ENCODE measurements at places on chromosomes 11 and 22.

DNA sequence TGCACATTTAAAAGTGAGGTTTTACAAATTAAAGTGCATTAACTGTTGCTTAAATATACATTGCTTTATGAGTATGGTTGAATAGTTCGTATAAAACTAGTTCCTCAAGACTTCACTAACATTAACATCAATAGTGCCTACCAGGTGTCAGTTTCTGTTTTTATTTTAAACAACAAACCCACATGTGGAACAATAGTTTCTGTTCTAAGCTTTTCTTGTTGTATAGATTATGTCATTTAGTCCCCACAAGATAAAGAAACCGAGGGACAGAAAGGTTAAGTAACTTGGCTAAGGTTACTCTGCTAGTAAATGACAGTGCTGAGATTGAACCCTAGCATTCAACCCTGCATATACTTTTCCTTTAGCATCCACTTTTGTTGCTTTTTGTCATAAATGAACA lies 41.4 kb upstream of the ST14 start:
- DNase-seq: no peak

DNA sequence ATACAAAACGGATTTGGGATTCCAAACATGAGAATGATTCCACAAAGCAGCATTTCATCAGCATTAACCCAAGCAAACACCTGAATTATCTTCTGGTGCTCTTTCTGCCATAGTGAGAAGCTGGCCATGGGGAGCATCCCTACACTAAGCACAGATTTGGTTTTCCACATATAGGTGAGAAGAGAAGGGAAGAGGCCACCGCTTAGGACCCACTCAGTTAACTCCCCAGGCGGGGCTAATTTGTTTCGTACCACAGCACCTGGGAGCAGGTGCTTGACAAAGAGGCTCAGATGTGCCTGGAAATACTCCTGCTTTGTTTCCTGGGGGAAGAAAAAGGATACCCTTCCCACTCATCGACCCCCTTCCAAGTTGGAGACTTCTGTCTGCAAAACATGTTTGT lies 64.2 kb downstream of the RAB30 start:
- DNase-seq: no peak

- no peak for DNase-seq
These were observed 32.0 kb downstream of the OR5A2 start for GRCh38 chr11:59394186-59394585.

- no peak for DNase-seq
These were observed 44.0 kb downstream of the SOX6 start for GRCh38 chr11:16312233-16312765.

GRCh38 chr22:28043266-28043665 lies 124.2 kb upstream of the PITPNB start:
- DNase-seq: no peak

GRCh38 chr11:67416416-67417335 lies 1.2 kb downstream of the CARNS1 start:
- DNase-seq: no peak

DNA sequence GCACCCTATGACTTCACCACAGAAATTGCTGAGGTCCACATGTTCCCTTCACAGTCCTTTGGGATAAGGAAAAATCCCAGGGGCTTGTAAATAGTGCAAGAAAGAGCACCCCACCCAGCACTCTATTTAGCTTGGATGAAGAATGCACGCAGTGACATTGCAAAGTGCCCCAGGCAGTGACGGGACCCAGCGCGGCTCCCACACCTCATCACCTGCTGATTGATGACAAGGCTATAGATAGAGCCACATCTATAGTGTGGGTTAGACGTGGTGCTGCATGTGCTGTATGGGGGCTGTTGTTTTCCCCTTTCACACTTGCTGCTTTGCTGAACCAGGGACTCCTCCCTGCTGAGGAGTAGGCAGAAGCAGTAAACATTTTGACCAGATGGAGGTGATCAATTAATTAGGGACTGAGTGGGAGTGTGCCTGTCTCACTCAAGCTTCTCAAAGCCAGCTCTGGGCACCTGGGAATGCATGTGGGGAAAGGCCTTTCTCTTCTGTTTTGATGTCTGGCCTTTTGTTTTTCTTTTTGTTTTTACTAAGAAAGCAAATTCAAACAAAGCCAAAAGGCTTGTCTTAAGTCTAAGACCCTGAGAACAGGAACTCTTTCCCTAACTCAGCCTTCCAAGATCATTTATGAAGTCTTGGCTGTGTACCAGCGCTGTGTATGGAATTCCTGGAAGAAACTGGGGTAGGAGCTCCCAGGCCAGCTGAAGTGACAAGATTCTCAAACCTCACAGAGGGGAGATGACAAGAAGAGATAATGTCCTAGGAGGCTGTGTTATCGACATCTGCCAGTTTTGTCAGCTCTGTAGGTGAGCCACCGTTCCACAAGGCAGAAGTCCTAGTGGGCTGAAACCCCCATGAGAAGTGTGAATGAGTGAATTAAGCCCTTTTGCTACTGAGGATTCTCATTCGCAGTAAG lies 219.7 kb downstream of the BARX2 start:
- DNase-seq: no peak

- DNase-seq: no peak
These were observed 55.1 kb upstream of the SCUBE2 start for GRCh38 chr11:9146477-9146876.

- peak; percentile 20 for DNase-seq
These were observed 125.7 kb upstream of the C11orf58 start for GRCh38 chr11:16612566-16613261.

DNA sequence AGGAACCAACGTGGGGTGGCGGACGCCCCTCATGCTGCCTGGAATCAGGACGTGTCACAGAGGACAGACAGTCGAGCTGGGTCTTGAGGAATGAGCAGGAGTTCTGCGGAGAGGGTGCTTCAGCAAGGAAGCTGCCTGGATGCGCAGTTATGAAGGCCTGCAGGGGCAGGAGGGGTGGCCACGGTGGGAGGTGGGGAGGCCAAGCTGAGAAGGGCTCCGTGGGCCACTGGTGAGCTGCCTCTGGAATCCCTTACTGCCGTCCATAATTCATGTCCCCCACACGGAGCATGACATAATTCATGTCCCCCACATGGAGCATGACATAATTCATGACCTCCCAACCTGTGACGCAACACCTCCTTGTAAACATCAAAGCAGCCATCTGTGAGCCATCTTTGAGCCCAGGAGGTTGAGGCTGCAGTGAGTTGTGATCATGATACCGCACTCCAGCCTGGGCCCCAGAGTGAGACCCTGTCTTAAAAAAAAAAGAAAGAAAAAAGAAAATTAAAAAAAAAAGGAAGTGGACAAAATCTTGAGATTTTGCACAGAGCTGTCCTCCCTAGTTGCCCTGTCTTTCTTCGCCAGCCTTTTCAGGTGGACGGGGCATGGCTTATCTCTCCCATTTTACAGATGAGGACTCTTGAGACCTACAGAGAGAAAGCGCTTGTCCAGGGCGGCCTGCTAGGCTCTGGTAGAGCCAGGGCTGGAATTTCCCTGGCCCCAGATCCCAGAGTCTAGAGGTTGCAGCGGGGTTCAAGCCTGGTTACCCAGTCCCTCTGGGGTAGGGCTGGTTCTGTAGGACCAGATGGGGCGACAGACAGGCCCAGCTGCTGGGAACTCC lies 24.3 kb upstream of the PICK1 start:
- DNase-seq: no peak

GRCh38 chr11:76623171-76623883 lies 47.2 kb downstream of the LRRC32 start:
- DNase-seq: no peak

- no peak for DNase-seq
These were observed 55.2 kb upstream of the WNT7B start for GRCh38 chr22:46031965-46032851.

- no peak for DNase-seq
These were observed 1.3 kb downstream of the NAP1L4 start for GRCh38 chr11:2990617-2991451.

Measured in right renal pelvis (tissue), 4 donors.